Renal cortical epithelial cell (primary cell): ENCODE measurements at places on chromosomes 4 and X. TPM values are rescaled to one million over a fixed set of nuclear protein-coding genes. Genes with fewer than 3 reads are reported as not detected.

DNA sequence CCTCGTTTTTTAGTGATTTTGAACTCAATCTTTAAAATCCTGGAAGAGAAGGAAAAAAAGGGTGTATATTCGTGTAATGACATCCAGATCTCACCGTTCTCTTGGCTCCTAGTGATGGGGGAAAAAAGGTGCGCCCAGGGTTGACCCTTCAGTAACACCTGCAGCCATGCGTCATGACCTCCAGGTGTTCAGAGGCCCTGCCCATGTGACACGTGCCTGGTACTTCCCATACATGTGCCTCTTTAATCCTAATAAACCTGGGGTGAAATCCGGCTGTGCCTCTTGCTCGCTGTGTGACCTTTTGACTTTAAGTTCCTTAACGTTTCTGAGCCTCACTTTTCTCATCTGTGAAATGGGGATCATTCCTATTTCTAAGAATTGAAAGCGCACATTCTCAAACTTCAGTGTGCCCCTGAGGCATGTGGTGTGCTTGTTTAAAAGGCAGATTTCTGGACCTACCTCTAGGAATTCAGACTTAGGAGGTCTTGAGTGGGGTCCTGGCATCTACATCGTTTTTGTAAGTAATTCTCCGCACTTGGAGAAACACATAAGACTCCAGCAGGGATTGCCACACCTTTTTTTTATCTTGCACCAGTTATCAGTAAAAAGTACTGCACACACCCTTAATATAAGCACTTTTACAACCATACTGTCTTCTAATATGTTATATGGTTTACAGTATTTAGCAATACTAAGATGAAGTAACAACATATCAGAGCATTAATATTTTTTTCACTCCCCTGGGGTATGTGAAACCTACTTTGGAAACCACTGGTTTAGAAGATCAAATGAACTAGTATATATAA, 90.1 kb downstream of the RELL1 start:
- DNase-seq, result no peak

GRCh38 chr4:85474356-85474755, 594 bp upstream of the ARHGAP24 start:
- DNase-seq, result no peak

DNA sequence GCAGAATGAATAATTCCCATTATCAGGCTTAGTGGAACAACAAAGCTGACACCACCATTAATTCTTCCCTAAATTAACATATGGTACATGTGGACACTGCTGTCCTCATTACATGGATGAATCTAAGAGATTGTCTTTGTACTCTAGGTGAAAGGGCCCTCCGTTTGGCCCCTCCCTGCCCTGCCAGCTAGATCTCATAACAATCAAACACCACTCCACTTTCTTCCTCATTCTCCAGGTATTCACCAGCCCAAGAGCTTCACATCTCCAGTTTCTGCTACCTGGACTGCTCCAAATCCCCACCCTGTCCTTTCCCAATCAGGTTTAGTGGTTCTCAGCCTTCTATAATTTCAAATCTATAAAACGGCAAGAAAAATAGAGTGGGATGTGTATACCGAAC, 3.8 kb downstream of the HSD17B11 start:
- no peak for DNase-seq

CXCL6 gene
- 139 and 159 TPM in 2 replicates for total RNA-seq

GRCh38 chrX:129427267-129427666, 96.0 kb downstream of the SMARCA1 start:
- DNase-seq, result no peak

DNA sequence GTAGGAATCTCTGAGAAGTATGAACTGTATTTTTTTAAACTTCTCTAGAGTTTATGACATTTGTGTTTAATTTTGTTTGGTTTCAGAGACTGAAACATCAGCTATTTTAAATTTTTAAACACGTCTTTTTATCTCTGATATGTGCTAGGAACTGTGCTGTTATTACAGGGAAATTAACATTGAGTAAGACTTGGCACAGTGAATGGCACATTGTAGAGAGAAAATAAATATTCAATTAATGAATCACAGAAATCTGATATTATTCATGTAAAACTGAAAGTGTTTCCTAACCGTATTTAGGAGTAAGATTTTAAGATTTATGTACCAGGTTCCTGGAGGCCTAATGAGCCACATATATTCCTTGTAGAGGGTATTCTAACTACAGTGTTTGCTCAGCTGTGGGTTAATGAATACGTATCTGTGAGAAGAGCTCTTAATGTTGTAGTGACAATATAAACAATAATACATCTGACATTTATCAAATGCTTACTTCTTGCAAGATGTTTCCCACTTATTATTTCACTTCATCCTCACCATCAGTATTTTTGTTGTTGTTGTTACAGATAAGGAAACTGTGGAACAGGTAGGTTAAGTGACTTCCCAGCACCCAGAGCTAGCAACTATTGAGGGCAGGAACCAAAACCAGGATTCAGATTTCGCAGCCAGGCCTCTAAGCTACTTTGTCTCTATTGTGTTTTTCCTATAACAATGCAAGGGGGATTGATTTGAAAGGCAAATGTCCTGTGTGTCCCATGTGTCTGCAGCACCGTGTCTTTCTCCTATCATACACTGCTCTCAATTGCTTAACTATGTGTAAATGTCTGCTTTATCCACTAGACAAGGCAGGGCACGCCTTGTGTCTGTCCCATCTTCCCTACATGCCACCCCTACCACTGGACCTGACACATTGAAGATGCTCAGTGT, 121.1 kb upstream of the FAM9C start:
- peak; percentile 8 for DNase-seq

PNCK gene
- 0.75 TPM in 1 of 2 replicates, not detected in the other for total RNA-seq

KLHL13 gene
- 99.4 and 130 TPM in 2 replicates for total RNA-seq

PRR32 gene
- not detected in 2 replicates for total RNA-seq

BMP3 gene
- total RNA-seq, result under 0.01 TPM in 1 of 2 replicates, not detected in the other

DNA sequence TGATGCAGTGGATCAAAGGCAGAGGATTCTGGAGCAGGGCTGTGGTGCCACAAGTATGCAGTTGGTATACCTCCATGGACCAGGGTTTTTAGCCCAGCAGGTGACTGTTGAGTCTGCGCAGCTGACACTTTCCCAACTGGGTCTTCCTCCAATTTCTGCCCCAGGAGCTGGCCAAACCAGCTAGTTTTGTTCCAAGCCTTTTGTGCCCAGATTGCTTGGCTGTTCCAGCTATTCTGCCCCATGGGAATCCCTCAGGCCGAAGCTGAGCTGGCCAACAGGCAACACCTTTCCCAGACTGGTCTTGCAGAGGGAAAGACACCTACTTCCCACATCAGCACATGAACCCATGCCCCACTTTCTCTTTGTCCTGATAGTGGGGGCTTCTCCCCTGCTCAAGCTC, 22.8 kb upstream of the ANKRD17 start:
- DNase-seq, result no peak

DDX53 gene
- total RNA-seq, result not detected in 2 replicates

GRCh38 chr4:76296286-76296820, 10.2 kb upstream of the STBD1 start:
- DNase-seq, result no peak

DNA sequence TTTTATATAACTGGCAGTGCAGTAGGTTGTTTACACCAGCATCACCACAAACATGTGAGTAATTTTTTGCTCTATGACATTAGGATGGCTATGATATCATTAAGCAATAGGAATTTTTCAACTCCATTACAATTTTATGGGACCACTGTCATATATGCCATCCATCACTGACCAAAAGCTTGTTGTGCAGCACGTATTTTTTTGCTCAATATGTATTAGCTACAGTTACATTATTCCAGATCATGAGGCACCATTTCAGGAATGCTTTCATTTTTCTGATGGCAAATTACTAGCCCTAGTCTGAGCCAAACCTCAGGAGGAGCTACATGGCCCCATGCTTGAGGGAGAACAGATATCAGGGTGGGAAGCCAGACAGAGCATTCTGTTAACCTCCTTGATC, 56.8 kb upstream of the DCLK2 start:
- no peak for DNase-seq

CLTRN gene
- total RNA-seq, result 2.8 and 3.0 TPM in 2 replicates

GRCh38 chr4:57055886-57056285, 54.3 kb downstream of the IGFBP7 start:
- DNase-seq, result no peak

RGN gene
- total RNA-seq, result 1.6 and 1.7 TPM in 2 replicates

GRCh38 chr4:130808492-130808891, 1712.5 kb downstream of the C4orf33 start:
- DNase-seq, result peak; percentile 23

SEC24B gene
- total RNA-seq, result 13.2 and 34.6 TPM in 2 replicates

GRCh38 chr4:113628711-113629110, 132.8 kb downstream of the CAMK2D start:
- no peak for DNase-seq

GRCh38 chrX:113892891-113893290, 691.0 kb upstream of the HTR2C start:
- DNase-seq, result no peak

- DNase-seq, result no peak
These were observed 67.0 kb downstream of the GPC3 start for GRCh38 chrX:133918361-133918771.

DNA sequence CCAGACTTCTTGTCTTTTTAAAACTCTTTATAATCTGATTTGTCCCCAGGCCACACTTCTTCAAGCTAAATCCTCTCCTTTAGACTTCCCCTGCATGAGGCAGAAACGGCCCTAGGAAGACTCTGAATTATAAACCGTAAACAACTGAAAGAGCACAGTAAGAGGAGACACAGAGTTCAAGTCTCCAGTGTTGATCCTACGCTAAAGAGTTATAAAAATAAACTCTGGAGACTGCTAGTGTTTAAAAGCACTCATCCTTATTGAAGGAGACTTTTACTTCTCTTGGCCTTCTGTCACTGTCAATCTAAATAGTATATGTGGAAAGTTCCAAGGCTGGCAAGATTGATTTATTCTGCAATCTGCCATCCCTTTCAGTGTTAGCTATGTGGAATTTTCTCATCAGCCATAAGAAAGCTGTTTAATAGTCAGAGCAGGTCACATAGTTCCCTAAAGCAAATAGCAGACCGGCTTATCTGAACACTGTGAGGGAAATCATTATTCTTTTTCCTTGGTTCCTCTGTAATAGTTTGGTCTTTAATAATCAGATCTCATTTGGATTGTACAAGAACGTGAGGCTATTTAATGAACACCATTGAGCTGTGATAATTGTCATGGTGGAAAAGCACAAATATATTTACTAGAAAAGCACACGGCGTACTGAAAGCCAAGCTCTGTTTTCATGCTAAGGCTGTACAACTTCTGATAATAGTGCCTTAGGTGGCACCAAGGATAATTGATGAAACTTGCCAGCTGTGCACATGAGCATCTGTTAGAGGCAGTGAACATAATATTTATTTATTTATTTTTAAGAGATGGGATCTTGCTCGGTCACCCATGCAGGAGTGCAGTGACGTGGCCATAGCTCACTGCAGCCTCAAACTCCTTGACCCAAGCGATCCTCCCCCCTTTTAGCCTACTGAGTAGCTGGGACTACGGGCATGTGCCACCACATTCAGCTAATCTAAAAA, 157.7 kb downstream of the CEP135 start:
- no peak for DNase-seq

- no peak for DNase-seq
These were observed 105.1 kb upstream of the NAP1L5 start for GRCh38 chr4:88802585-88803286.

GRCh38 chr4:86608757-86609375, 14.8 kb downstream of the PTPN13 start:
- DNase-seq, result no peak

- DNase-seq, result peak; percentile 93
These were observed 138.7 kb downstream of the CHRNA9 start for GRCh38 chr4:40473578-40474388.

- DNase-seq, result no peak
These were observed 273.5 kb downstream of the DACH2 start for GRCh38 chrX:86421771-86422170.

- peak; percentile 92 for DNase-seq
These were observed 21.1 kb upstream of the HNRNPD start for GRCh38 chr4:82394896-82395295.

GRCh38 chrX:1023676-1024075, 188.8 kb downstream of the CRLF2 start:
- no peak for DNase-seq

DNA sequence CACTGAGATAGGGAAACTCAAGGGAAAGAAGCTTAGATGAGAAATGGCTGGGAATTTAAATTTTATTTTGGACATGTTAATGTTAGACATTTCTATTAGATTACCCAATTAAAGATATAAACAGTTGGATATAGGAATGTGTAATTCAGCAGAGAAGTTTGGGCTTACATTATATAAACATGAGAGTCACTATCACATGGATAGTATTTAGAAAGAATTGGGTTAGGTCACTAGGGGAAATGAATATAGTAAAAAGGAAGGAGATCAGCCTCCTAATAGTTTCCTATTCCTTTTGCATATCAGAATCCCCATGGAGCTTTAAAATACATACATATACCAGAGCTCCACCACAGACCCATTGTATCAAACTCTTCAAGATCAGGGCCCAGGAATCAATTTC, 19.6 kb upstream of the CXCL5 start:
- DNase-seq, result no peak

GRCh38 chr4:27368781-27369180, 508.1 kb downstream of the STIM2 start:
- DNase-seq, result no peak

PAGE4 gene
- total RNA-seq, result not detected in 2 replicates

GRCh38 chr4:104575278-104575677, 80.6 kb upstream of the CXXC4 start:
- DNase-seq, result no peak

GRCh38 chr4:75285837-75286236, 228.4 kb downstream of the RCHY1 start:
- no peak for DNase-seq

CENPVL1 gene
- not detected in 2 replicates for total RNA-seq

STAP1 gene
- total RNA-seq, result not detected in 2 replicates

JADE3 gene
- 5.4 and 24.4 TPM in 2 replicates for total RNA-seq

DNA sequence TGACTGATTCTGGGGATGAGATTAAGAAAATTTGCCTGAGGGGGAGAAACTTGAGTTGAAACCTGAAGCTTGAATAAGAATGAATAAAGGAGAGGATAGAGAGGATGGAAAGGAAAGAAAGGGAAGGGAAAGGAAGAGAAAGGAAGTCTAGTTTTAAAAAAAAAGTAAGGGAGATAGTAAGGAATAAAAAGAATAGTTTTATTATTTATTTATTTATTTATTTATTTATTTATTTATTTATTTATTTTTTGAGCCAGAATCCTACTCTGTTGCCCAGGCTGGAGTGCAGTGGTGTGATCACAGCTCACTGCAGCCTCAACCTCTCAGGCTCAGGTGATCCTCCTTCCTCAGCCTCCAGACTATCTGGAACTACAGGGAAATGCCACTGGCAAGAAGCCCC, 62.0 kb upstream of the NAF1 start:
- no peak for DNase-seq

GRCh38 chr4:72860766-72861165, 208.8 kb downstream of the COX18 start:
- peak; percentile 38 for DNase-seq

GAGE12E gene
- total RNA-seq, result not detected in 2 replicates

DNA sequence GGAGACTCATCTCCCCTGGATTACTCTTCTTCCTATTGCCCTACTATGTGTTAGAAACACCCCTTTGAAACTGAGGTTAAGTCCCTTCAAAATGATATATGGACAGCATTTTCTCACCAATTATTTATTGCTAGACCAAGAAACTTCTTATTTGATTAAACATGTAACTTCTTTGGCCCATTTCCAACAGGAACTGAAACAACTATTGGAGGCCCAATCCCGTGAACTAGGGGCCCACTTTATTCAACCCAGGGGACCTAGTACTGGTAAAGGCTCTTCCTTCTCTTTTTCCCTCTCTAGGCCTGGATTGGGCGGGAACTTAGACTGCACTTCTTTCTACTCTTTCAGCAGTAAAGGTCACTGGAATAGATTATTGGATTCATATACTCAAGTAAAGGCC, 16.7 kb upstream of the COL25A1 start:
- no peak for DNase-seq

- DNase-seq, result no peak
These were observed at the start of gene SLC10A6 for GRCh38 chr4:86848732-86849619. Gene SLC10A6, minus strand, starts transcription at chr4:86849384. Its CDS starts 269 bp downstream, at chr4:86849115.

TMPRSS11A gene
- 0.05 TPM in 1 of 2 replicates, not detected in the other for total RNA-seq
